ENCODE measurements at places on chromosomes 1 and 21.

GRCh38 chr1:76687307-76688175 lies 179.7 kb upstream of the ST6GALNAC5 start:
- no peak for DNase-seq

DNA sequence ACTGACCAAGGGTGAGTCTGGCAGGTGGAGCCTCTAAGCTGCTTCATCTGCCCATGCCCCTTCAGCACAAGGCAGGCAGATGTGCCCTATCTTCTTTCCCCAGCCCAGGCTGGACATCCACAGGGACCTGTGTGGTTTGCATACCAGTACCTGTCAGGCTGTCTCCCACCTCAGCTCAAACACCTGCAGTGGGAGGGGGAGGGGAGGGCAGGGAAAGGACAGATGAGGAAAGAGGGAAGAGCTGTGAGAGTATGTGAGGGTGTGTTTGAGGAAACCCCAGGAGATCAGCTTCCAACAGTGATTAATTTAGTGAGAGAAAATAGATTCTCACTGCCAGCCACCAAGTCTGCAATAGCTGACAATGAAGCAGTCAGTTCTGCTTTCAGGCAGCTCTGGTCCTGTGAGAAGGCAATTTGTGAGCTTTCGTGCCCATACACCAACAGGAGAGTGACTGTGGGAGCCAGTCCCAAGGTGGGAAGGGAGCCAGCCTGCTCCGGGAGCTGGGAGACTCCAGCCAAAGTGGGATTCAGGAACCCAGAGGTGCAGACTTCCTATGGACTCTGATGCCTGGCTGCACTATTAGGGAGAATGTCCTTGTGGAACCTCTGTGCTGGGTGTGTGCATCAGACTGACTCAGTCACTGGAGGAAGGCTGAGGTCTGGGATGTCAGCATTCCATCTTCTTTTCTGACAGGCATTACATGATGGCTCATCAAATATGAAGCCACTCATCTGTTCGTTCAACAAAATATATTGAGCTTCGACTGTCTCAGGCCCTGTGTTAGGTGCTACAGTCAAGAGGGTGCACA lies 59.7 kb downstream of the TNR start:
- DNase-seq: no peak

- no peak for DNase-seq
Measured at GRCh38 chr1:18253093-18253492, 145.5 kb downstream of the IGSF21 start.

DNA sequence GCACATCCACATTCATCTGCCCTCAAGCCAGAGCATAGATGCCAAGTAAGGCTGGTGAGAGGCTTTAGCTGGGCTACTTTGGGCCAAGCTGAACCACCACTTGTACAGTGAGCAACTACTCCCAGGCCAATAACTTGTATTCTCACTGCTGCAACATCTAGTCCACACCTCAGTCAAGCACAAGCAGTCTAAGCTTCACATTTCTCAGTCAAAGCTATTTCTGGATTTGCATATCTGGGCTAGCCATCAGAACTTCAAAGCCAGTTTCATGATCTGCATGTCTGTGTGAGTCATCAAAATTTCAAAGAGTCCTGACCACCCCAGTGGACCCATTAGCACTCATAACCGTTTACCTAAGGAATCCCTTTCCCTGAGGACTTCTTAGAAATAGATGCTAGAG lies 77.7 kb upstream of the DIRAS3 start:
- peak; percentile 52 for DNase-seq

GRCh38 chr1:20100632-20101355 lies 18.5 kb downstream of the PLA2G2D start:
- peak; percentile 84 for DNase-seq

DNA sequence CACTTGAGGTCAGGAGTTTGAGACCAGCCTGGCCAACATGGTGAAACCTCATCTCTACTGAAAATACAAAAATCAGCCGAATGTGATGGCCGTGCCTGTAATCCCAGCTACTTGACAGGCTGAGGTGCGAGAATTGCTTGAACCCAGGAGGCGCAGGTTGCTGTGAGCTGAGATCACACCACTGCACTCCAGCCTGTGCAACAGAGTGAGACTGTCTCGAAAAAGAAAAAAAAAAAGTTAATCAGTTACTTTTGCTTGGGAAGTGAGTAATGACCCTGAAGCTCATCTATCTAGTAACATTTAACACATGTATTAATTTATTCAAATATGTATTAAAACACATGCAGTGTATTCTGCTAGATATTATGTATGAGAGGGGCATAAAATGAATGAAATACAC lies 49.4 kb downstream of the ZNF326 start:
- no peak for DNase-seq

DNA sequence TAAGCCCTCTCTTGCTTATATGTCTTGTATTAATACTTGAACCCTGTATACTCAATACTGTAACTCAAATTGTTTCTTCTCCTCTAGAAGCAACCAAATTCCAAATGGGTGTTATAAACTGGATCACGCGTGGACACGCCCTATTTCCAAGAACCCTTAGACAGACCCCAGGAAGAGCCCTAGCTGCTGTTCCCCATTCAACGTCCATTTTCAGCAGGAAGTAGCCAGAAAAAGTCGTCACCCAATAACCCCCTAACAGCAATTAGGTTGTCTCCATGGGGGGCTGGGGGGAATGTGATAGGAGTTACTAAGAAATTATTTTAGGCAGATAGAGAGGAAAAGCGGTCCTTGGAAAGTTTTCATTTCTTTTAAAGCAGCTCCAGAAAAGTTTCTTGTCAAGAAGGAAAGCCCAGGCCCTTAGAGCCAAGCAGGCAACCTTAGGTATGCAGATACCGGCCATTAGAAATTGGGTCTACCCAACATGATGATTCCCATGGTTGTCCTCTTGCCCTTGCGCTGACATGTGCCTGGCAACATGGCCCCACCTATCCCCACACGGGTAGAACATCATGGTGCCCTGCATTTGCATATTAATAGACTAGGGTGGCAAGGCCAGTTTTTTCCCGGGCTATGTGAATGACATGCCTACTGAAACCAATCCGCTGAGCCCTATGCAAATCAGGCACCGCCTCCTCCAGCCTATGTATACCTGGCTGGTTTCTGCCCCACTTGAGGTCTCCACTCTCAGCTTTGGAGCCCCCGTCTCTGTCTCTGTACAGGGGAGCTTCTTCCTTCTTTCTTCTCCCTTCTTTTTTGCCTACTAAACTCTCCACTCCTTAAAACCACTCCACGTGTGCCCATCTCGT lies 4.0 kb upstream of the CD46 start:
- no peak for DNase-seq

- DNase-seq: peak; percentile 91
Measured at GRCh38 chr1:58809325-58810010, 25.6 kb upstream of the JUN start.

Data from GM23248 (cell line).